ENCODE measurements at places on chromosomes 13 and 19. TPM values are rescaled to one million over a fixed set of nuclear protein-coding genes. Genes with fewer than 3 reads are reported as not detected.

DNA sequence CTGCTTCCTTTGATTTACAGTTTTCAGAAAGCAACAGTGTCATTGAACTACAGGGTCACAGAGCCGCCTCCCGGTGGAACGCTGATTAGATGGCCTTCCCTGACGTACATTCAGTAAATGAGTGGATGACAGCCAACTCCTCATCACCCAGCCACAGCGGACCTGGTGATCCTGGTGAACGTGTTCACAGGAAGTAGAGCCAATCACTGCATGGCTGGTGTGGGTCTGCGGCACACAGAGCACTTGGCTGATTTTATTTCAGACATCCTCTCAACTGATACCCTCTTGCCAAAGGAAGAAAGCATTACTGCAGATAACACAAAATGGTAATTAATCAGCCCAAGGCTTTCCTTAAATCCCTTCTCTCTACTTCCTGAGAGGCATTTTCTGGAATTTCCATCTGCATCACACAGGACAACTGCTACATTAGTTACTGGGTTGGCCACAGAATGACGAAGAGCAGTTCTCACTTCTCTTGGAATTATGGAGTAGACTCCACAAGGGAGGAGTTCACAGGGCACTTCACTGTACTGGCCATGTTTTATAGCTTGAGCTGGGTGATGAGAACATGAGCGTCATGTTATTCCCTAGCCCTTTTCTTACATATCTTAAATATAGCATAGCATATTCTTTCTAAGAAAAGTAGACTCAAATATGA is 84.0 kb upstream of the SLC7A1 start:
- no peak for DNase-seq

DNA sequence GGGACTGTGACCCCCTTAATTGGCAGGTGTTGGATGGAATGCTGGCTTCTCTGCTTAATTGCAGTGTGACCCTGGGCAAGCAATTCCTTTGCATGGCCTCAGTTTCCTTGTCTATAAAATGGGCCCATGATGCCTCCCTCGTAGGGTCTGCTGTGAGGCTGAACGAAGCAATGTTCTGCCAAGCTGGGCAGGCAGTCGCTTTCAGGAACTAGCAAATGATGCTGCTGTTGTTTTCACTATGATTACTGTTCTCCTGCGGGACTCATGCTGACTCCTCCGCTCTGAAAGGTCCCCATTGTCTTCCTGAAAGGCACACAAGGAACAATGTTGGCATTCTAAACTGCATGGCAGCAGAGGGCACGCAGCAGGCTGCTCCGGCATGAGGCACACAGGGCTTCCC is 6.8 kb downstream of the BICRA start:
- DNase-seq = no peak

GRCh38 chr13:112900691-112901091 is 68.3 kb upstream of the MCF2L start:
- no peak for DNase-seq

The BCAM gene
- total RNA-seq = 16.3 TPM

The TMPRSS9 gene
- 0.41 TPM for total RNA-seq

The CABP5 gene
- total RNA-seq = not detected
